ENCODE measurements at places on chromosomes 12 and 14. TPM values are rescaled to one million over a fixed set of nuclear protein-coding genes. Genes with fewer than 3 reads are reported as not detected.

REM2 gene
- 0.74 TPM for total RNA-seq

MED13L gene
- total RNA-seq, result 36.2 TPM

IAPP gene
- not detected for total RNA-seq

GRCh38 chr12:76020281-76020680 lies 11.3 kb downstream of the PHLDA1 start:
- DNase-seq, result peak; percentile 96

- no peak for DNase-seq
These were observed 266.7 kb downstream of the EMP1 start for GRCh38 chr12:13463189-13463588.

DNA sequence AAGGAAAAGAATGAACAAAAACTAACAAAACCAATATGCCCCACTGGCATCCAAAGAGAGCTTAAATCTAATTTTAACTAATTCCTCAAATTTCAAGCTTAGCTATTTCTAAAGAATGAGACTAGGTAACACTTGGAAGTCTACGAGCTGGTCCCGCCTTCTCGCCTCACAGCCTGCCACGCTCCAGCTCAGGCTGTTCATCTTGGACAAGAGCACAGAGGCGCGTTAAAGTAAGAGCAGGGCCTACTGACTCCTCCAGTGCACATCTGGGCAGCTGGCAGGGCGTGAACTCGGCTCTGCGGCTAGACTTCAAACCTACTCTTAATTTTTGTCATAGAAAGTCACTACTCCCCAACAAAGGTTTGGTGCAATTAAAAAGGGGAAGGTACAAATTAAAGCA lies 64.6 kb downstream of the DICER1 start:
- DNase-seq, result no peak

FAM90A1 gene
- 0.17 TPM for total RNA-seq

DNA sequence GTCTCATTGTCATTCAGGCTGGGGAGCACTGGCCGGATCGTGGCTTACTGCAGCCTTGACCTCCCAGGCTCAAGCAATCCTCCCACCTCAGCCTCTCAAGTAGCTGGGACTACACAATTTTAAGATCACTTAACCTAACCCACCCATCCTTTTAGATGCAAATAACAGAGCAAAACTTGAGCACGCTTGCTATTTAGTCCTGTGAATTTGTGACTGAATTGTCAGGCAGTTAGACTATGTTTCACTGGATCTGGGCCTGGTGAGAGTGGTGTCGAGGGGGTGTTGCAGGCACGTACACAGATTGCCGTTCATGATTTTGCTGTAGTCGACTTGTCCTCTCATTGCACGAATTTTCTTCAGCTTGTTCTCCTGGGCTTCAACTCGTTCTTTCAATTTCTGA lies 38.2 kb downstream of the ZFYVE21 start:
- no peak for DNase-seq

ZNF664 gene
- total RNA-seq, result 50.4 TPM

CHURC1 gene
- 82.5 TPM for total RNA-seq

GRCh38 chr14:79418649-79419415 lies 792.5 kb downstream of the DIO2 start:
- no peak for DNase-seq

A2ML1 gene
- total RNA-seq, result not detected

- no peak for DNase-seq
These were observed 153.9 kb downstream of the SMOC1 start for GRCh38 chr14:70033116-70033515.

GRCh38 chr14:54632452-54632851 lies 65.5 kb downstream of the SAMD4A start:
- DNase-seq, result no peak

AQP6 gene
- total RNA-seq, result not detected

DNA sequence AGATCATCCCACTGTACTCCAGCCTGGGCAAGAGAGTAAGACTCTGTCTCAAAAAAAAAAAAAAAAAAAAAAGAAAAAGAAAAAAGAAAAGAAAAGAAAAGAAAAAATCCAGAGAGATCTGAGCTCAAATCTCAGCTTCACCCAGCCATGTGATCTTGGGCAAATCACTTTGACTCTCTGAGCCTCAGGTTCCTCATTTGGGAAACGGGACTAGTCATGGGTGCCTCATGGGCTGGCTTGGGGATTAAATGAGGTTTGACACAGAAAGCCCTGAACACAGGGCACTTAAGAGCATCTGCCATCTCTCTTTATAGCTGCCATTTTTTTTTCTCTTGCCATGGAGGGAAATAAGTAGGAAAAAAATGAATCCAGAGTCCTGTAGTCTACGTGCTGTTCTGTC lies 86.2 kb upstream of the MYL2 start:
- no peak for DNase-seq

DNA sequence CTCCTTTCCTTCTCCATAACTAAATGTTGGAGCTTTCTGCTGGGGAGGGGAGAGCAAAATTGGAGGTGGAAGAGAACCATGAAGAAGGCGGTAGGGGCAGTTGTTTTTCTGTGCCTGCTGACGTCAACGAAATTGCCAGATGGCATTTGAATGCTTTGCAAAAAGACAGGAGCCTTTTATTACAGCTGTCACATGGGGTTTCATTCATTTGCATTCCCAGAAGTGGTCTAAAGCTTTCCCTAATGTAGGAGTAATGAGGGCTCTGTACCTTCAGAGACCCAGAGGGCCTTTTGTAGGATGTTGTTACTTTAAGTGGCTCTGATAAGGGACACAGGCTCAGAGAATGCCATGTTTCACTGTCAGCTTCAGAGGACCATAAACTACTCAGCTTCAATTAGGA lies 107.1 kb upstream of the SLCO1C1 start:
- DNase-seq, result no peak

DNA sequence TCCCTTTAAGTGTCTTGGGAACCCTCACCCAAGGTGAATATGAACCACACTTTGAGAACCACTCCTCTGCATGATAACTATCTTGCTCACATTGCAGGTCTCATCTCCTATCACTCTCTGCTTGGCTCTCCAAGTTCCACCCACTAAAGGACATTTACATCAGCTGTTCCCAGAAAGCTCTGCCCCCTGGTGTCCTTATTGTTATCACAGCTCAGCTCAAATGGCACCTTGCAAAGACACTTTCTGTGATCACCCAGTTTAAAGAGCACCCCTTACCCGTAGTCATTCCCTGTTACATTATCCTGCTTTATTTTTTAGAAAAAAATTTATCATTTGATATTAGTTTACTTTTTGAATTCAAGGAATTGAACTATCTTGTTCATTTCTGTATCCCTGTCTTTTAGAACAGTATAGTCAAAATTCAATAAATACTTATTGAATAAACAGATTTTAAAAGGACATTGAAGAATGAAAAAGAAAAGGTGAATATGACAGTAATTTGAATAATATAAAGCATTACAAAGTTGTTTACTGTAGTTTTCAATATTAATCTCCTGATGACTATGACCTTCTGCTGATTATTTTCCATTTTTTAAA lies 20.5 kb upstream of the GUCY2C start:
- DNase-seq, result peak; percentile 21

DNA sequence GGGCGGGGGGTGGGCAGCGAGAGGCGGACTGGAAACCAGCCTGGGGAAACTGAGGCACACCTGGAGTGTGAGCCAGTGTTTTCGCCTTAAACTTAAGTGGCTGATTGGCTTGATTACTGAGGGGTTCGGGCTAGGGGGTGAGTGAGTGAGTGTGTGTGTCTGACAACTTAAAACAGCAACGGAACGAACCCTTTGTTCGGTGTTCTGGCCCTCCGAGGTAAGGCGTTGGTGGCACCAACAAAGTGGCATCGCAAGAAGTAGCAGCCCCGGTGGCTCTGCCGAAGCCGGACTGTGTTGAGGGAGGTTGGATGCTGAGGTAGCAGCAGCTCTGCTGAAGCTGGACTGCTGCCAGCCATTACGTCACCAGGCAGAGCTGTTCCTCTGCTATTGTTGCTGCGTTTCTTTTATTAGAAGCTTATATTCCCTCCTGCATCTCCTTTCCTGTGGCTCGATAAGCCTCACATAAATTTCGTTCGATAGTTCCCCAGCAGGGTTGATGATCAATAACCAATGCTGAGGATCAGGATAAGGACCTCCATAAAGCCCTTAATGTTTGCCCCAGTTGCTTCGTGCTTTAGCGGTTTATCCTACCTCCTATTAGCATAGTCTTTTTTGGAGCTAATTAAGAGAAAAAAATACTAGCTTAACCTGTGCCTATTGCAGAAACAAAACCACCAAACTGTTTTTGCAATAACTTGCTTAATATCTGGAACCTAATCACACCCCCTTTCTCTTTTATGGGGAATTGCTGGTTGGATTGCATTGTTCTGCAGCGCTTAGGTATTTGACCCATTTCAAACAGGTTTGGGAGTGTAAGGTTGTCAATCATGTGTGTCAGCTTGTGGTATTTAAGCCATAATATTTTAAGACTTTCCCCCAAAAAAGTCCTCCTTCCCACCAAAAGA lies 1.3 kb downstream of the GPR137C start:
- peak; percentile 95 for DNase-seq

DNA sequence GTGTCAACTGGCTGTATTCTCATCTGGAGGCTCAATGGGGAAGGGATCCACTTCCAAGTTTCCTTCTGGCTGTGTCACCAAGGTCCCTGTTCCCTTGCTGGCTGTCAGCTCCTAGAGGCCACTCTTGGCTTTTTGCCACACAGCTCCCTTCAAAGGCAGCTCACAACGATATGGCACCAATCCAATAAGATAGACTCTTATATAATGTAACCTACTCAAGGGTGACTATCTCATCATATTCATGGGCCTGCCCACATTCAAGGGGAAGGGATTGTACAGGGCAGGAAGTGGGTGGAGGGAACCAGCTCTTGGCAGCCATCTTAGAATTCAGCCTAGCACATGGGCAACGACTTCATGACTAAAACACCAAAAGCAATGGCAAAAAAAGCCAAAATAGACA lies 98.7 kb upstream of the PLXNC1 start:
- DNase-seq, result no peak

GRCh38 chr12:99004799-99005466 lies 359.8 kb downstream of the APAF1 start:
- DNase-seq, result no peak

SRGAP1 gene
- total RNA-seq, result 0.91 TPM

CEBPE gene
- total RNA-seq, result not detected

Data from Daoy (cell line).